Tibial nerve (tissue), 4 donors: ENCODE measurements at places on chromosomes 5 and 9.

GRCh38 chr5:163089230-163089629, 348.2 kb upstream of the CCNG1 start:
- no peak for DNase-seq

- peak; percentile 66 for DNase-seq
These were observed 82.4 kb downstream of the AK8 start for GRCh38 chr9:132795511-132796303.

- no peak for DNase-seq
These were observed 432.6 kb upstream of the SLC30A5 start for GRCh38 chr5:68661237-68661636.

DNA sequence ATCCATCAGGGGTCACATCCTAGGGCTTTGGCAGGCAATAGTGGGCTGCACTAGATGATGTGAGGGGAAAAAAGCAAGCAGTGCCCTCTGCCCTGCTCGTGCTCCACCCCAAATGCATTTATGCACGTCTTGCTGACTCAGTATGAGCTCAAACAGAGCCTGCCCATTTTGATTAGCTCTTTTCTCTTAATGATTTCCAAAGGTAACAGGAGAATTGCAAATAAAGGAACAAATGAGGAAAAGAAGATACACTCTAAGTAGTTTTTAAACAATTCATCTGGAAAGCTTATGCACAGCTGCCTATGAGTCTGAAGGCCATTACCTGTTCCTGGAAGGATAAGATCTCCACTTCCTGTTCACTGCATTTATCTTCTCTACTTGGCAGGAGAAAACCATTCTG, 364.2 kb downstream of the TMEM232 start:
- DNase-seq: no peak

- no peak for DNase-seq
These were observed 78.9 kb upstream of the RASEF start for GRCh38 chr9:83141887-83142286.
